Activated CD8-positive, alpha-beta memory T cell treated with anti-CD3 and anti-CD28 coated beads for 1 hour (primary cell): ENCODE measurements at places on chromosomes 2 and 18.

DNA sequence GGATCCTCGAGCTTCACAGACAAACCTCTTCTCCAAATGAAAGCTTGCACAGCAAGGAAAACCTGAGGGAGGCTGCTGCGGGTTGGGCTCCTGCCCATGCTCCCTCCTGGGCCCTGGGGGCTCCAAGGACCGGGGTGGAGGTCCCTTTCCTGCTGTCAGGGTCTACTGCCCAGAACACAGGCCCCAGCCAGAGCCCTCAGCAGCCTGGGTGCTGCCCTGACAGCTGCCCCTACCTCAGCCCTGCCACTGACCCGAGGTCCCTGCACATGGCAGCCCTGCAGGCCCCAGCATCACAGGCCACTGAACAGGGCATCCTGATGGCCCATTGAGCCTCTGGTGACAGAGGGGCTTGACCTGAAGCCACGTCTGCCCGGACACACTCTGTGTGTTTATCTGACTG, 41.0 kb downstream of the CROCC2 start:
- DNase-seq: no peak

GRCh38 chr18:49858309-49859020, 45.1 kb upstream of the ACAA2 start:
- peak; percentile 3 for DNase-seq

DNA sequence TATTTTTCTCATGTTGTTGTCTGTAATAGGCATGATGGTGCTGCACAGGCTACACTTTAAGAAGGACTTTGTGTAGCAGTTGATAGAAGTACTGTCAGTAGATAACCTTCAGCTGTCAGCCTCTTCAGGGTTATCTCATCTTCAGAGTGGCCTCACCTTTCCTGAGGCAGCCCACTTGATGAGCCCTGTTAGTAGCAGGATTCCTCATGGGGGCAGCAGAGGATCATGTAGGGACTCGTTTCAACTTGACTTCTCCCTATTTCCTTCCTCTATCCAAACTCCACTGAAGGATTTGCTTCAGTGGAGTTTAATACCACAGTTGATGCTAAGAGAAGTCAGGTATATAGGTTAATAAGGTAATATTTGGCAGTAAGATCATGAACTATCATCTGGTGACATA, 530.3 kb upstream of the FSIP2 start:
- DNase-seq: no peak

DNA sequence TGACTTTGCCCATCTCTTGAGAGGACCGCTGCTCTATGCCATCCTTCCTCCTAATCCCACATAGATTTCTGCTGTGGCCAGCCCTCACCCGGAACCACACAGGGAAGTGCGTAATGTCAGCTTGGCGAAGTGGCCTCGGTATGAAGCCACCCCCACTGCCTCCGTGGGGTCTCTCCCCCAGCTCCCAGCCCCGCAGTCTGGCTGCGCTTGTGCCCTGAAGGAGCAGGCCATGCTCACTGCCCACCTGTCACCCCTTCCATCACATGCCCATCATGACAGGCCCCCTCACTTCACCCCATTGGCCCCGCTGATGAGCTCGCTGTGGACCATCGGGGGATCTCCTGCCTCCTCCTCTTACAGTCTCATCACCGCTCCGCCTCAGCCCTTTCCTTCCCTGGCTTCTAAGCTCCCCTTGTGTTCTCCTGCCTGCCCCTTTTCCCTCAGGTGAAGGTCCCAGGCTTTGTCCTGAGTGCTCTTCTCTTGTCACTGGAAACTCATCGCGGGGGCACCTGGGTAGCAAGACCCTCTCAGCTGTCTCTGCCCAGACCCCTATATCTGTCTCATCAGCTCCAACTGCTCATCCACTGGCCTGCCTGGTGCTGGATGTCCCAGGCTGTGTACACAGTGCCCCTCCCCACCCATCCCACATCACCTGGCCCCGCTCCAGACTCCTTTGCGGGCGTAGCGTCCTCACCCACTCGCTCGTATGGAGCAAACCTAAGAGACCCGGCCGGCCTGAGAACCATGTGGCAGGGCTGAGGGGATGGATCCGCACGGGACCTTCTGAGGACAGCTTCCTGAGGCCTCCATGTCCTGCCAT, 81.7 kb downstream of the GLI2 start:
- DNase-seq: no peak

GRCh38 chr2:119223521-119224390, at the start of gene STEAP3:
Gene STEAP3 (plus strand): TSS chr2:119223834. CDS start chr2:119231013, 7,179 bp downstream.
- no peak for DNase-seq

DNA sequence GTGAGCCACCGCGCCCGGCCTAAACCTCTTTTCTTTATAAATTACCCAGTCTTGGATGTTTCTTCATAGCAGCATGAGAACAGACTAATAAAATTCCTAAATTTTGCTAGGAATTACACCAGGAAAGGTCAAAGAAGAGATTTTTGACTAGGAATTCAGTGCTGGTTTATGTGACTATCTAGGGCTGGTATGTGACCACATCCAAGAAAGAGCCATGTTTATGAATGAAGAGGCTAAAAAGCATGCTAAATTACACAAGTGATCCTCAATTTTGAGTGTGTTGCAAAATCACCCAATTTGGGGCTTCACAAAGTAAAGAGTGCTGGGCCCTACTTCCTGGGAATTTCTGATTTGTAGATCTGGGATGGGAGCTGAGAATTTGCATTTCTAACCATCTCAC, 123.6 kb downstream of the CSRNP3 start:
- DNase-seq: no peak

DNA sequence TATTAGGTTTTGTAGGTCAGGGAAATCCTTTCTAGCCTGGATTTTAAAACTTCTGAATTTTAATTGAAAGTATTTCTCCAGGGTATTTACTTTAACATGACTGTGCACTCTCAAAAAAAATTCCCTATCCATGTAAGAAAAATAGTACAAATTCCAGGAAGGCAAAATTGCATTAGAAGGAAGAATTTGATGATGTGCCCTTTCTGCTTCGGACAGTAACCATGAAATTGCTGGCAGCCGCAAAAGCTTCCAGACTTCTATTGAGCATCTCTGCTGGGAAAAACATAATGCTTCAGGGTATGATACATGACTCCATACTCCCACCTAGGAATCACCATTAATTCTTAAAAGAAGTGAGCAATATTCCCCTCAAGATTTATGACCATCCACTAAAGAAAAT, 17.2 kb upstream of the KLF7 start:
- DNase-seq: no peak

- peak; percentile 11 for DNase-seq
These were observed 96.5 kb upstream of the SERTAD2 start for GRCh38 chr2:64750001-64750816.

DNA sequence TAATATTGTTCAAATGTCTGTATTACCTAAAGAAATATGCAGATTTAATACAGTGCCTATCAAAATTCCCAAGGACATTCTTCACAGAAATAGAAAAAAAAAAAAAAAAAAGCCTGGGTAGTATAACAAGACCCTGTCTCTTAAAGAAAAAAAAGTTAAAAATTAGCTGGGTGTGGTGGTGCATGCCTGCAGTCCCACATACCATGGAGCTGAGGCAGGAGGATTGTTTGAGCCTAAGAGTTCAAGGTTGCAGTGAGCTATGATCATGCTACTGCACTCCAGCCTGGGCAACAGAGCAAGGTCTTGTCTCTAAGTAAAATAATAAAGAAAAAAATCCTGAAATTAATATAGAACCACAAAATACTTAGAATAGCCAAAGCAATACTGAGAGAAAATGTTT, 51.9 kb downstream of the SLC16A14 start:
- no peak for DNase-seq

GRCh38 chr2:2847209-2847676, 516.2 kb upstream of the MYT1L start:
- no peak for DNase-seq

DNA sequence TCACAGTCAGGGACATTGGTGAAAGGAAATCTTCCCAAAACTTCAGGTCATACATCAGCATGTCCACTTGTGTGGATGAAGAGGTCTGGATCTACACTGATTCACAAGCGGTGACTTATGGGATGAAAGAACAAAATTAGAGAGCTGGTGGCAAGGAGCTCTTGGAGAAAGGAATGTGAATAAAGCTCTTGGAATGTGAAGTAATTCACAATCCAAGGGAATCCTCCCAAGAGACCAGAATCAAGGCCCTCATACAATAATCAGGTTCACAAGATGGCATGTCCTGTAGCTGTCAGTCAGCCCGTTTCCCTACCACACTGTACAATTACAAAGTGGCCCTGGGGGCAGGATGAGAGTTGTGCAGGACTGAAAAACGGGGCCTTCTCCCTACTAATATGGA, 96.2 kb downstream of the MRPS9 start:
- DNase-seq: no peak

GRCh38 chr18:23887493-23887892, 127.1 kb upstream of the TTC39C start:
- DNase-seq: no peak

DNA sequence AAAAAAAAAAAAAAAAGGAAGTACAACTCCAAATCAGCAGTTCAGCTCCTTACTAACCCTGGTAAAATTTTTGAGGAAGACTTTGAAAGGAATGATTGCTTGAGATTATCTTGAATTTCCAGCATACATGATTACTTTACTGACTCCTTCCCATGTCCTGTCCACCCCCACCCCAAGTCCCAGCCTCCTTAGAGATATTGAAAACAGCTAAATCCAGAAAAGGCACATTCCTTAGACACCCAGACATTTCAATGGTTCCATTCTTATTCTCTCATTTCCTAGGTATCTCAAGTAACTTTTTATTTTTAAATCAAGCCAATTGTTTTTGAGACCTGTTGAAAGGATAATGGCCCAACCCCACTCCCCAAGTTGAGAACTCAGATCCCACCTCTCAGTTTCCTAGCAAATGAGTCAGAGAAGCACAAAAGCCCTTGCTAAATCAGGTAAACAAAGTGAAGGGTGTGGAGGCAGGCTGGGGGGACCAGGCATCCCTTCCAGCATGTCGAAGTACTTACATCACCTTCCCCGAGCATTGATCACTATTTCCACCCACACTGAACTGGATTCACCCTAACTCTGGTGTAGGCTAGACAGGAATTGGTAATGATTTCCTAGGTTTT, 95.4 kb upstream of the FZD7 start:
- no peak for DNase-seq

DNA sequence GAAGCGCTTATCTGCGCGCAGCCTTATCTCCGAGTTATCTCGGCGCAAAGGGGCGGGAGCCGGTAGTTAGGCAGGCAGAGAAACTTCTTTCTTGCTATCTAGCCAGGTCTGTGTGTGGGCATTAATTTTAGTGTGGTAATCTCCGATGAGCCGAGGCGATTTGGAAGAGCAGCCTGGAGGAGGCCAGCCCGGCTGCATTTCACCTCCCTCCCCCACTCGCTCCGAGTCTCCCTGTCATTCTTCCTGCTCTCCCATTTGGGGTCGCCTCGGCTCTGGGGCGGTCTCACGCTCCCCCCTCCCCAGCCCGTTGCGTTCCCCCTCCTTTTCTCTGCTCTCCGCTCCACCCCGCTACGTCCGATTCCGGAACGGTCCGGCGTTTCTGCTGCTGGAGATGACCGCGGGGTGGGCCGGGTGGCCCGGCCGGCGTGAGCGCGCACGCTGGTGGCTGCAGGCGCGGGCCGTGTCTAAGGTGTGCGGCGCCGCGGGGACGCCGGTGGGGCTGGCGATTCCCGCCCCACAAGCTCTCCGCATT, 566 bp downstream of the GATA6 start:
- no peak for DNase-seq

DNA sequence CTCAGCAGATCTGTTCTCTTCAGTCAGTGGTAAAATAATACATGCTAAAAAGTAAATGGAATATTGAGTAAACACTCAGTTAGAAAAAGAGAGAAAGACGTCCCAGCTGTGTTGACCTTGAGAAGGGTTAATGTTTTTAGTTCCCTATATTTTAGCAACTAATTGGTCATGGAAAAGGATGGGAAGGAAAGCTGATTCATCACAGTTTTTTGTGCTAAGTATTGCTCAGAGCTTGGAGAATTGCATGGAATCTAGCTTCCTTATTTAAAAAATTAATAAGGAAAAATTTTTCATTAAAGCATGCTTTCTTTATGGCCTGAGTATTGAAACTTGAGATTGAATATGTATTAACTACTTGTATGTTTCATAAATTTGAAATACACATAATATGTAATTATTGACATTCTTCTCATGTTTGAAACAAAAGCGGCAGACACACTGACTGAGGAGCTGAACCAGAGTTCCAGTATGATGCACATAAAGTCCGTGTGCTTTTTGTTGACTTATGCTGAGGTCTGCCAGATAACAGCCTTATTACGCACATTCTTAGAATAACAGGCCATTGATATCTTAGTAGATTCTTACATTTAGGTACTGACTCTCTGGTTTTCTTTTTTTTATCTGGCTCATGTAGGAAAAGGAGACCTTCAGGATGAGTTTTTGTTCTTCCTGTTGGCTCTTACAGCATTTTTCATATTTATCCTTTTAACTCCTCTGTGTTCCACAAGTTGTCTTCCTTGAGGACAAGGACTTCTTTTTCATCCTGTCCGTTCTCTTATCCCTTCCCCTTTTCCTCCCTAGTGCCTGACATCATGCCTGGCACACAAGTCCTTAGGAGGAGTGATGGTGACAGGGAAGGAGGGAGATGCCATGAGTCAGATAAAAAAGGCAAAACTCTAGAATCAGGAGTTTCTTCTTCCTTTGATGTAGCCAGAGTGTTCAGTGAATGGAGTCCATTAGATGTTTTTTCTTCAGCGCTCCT, 194.1 kb downstream of the PTPRM start:
- no peak for DNase-seq

DNA sequence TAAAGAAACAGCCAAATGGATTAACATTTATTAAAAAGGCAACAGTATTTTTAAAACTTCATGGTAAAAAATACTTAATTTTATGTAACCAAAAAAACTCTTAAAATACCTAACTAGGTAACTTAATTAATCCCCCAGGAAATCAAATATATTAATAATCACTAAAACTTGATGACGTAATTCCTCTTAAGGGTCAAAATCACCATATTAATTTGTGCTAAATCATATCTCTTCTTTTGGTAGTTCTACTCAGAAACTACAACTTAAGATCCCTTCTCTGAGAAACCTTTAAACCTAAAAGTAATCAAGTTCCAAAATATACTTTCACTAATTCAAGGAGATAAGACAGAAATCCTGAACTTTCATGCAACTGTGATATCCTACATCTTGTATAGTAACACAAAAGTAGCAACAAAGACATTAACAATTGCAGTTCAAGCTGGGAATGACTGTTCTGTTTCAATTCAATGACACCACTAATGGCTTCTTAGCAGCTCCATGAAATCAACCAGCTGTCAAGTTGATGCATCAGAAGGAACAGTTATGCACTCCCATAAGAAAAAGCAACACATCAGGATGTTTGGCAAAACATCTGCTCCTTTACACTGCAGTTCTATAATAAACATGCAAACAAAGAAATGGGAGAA, 4.0 kb downstream of the BAZ2B start:
- no peak for DNase-seq

GRCh38 chr18:69239849-69240674, 160.6 kb upstream of the DOK6 start:
- no peak for DNase-seq

DNA sequence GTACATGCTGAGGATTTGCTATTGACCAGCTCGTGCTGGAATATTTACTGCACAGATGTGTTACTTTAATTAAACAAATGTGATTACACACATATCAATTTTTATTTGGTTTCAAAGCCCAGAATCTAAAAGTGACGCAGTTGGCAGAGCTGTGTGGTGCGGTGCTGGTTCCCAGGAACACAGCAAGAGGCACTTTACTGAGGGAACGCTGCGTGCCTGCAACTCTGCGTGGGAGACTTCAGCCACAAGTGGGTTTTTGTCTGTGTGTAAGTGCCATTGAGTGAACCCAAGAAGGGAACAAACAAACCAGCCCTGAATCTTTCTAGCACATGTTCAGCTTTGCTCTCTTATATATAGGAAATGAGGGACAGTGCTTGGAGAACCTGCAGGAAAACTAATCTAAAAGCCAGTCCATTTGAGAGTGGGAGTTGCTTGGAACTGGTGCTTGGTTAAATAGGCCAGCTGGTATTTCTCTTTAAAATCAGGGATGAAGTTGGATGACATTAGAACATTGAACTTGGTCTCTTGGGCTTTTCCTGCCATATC, 196.6 kb upstream of the CELF4 start:
- DNase-seq: no peak
